ENCODE measurements at places on chromosomes 5 and 9.

DNA sequence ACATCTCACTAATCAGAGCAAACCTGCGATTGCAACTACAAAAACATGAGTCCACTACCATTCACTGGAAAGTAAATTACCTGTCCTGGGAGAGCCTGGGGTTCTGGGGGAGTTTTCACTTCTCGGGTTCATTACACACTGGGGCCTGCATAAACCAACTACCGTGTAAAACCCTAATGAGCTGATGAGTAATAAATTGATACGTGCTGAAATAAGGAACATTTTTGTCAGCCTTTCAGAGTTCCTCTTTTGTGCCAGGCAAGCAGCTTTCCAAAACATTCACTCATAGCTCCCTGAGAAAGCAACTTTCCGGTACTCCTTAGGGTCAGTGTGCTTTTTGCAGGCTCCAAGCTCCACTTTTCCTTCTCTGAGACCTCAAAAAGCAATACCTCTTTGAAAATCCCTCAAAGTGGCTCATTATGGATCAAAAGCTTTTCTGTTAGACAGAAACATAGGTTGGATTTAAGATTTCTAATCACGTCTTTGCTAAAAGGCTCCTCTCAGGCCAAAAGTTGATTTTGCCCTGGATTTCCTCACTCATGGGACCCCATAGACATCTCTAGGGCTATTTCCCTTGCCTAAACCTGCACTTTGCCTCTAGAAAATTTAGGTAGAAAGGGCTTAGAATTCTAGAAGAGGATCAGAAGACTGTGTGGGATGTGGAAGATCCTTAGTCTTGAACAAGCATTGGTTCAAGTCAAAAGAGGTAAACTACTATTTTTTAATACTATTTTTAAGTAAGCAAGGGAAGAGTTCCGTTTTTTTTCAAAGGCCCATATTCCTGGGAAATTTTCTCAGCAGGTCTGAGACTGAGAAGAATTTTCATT, 74.8 kb downstream of the ST8SIA4 start:
- DNase-seq = no peak

GRCh38 chr5:119473241-119473640, 20.9 kb downstream of the HSD17B4 start:
- no peak for DNase-seq

- DNase-seq = peak; percentile 66
These were observed 647.0 kb downstream of the EFNA5 start for GRCh38 chr5:107023732-107024131.

DNA sequence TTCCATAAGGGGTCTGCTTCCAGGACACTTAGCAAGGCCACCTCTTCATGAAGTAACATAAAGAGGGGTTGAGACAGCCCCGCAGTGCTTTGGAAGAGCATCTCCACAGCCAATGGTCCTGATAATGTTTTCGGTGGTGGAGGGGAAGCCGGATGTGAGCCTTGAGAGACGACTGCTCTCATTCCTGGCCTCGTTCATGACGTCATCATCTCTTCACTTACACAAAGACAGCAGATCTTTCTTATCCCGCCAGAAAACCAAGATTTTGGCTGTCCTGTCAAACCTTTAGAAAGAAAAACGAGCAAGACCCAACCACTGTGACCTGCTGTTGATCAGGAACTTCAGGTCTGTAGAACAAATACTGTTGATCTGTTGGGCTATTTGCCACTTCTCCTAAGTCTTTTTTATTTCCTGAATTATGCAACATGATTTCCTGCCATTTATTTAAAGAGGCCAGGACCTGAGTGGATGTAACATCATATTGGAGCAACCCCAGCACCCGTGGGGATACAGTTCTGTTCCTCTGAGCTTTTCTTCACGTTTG, 89.0 kb upstream of the IRX2 start:
- no peak for DNase-seq

DNA sequence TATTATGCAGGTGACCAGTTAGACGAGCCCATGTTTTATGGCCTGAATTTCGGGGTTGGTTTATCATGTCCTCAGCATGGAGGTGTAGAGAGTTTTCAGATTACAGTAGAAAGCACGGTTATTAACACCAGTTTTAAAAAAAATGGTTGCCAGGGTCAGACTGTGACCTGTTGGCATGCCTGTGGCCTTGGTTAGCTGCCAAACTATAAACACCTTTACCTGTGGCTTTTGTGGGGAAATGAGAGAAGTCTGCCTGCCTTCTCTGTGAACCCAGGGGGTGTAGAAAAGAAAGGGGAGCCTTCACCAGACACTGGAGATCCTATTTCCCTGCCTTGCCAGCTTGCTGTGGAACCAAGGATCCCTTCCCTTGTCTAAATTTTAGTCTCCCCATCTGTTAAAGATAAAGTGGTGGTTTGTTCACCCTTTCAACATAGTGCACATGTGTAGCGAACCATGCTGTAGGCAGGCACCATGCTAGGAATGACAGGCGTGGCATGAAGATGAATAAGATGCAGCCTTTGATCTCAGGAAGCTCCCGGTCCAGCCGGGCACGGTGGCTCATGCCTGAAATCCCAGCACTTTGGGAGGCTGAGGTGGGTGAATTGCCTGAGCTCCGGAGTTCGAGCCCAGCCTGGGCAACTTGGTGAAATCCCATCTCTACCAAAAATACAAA, 6.1 kb upstream of the PHF19 start:
- no peak for DNase-seq

DNA sequence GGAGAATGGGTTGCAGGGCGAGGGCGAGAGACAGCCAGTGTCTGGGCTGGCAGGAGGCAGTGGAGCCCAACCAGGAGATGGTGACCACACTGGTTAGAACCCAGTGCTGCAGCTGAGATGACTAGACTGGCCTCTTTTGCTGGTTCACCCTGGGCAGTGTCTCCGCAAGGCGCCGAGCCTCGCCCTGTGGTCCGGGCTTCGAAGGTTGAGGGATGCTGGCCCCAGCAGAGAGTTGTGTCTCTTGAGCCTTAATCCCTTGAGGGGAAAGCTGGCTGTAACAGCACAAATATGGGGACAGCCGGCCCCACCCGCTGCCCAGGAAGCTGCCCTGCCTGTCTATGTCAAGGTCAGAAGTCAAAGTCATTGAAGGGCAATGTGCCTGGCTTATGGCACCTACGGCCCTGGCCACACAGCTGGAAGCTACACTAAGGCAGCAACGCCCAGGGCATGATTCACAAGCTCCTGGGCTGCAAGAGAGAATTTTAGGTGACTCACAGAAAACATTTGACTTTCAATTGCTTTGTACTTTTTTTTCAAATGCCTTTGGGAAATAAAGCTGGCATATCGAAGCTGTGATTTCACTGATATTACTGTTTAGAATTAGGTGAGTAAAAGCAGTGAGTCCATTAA, 33.3 kb downstream of the NKX2-5 start:
- peak; percentile 91 for DNase-seq

- no peak for DNase-seq
These were observed 7.7 kb downstream of the MACROH2A1 start for GRCh38 chr5:135391116-135391868.

DNA sequence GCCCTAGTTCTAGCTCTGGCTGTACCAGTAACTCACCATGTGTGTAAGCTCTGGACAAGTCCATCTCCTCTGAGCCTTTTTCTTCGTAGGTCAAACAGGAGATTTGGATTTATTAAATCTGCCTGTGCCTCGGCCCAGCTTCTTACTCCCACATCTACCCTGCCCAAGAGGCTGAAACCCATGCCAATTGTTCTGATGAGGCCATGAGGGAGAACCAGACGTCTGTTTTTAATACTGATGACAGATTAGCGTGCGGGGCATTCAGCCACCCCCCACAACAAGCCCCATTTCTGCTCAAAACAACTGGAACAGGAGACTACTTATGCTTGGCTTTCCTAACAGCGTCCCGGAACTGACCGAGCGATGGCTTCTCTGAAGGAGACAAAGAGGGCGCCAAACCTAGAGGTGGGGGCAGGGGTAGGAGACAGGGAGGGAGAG, 81.2 kb upstream of the TRIM32 start:
- no peak for DNase-seq

GRCh38 chr9:121331992-121332685, 37.9 kb downstream of the STOM start:
- no peak for DNase-seq

- no peak for DNase-seq
These were observed 164.8 kb upstream of the RASA1 start for GRCh38 chr5:87102841-87103240.

- no peak for DNase-seq
These were observed 1526.0 kb downstream of the MAT2B start for GRCh38 chr5:165031371-165031770.

GRCh38 chr5:122404018-122404417, 92.0 kb downstream of the SNCAIP start:
- no peak for DNase-seq

- DNase-seq = peak; percentile 83
These were observed 10.0 kb upstream of the CACFD1 start for GRCh38 chr9:133449760-133450159.

GRCh38 chr9:111812337-111812736, 17.6 kb upstream of the SHOC1 start:
- no peak for DNase-seq

GRCh38 chr5:40547557-40547956, 132.2 kb upstream of the PTGER4 start:
- peak; percentile 26 for DNase-seq

- no peak for DNase-seq
These were observed 35.9 kb downstream of the KIF2A start for GRCh38 chr5:62341783-62342475.

DNA sequence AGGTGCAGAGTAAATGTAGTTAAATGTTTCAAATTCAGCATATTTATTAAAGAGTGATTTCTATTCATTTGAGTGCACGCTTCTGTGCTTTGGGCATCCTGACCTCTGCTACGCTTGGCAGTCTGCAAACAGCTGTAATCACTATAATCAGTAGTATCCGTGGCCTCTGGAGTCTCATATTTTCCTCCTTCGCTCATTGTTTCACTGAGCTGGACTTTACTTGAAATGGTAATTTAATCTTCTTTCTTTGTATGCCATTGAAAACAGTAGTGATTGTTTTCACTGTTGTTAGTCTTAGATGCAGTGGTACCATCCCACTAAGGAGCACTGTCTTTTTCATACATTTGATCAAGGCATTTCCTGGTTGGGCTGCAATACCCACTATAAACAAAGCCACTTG, 43.5 kb upstream of the CAVIN4 start:
- DNase-seq = no peak

GRCh38 chr5:179169836-179170235, 109.7 kb downstream of the ZNF354C start:
- DNase-seq = no peak

DNA sequence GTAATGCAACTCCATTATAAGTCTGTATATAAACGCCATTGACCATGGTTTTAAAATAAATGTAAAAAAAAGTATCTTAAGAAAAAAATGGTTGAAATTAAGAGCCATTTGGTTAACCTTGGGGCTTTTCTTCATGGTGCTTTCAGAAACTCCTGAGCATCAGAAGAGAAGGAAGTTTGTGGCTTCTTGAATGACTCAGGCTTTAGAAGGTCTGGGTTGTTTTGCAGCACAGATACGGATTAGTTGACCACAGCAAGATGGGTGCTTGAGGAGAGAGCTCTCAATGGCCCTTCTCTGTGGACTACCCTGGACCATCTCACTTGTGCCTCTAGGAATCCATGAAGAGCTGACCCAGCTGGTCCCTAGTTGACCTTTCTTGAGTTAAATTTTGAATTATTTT, 189.5 kb downstream of the TMEM38B start:
- DNase-seq = no peak

DNA sequence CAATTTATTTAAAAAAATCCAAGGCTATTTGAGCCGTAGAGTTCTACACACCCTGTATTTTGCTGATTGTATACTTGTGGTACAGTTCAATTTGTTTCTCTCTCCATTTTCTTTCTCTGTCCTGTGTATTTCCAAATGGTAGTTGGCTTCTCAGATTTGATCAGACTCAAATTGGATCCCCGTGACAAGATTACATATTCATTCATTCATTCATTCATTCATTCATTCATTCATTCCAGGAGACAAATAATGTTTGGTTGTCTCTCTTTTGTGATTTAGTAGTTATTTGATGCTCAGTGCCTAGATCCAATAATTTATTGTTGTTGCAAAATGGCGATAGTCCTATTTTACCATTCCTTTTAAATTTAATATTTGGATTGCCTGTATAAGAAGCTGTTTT, 292.8 kb upstream of the RIOK2 start:
- DNase-seq = no peak

GRCh38 chr5:10768328-10768899, 7.4 kb upstream of the DAP start:
- DNase-seq = no peak

- peak; percentile 46 for DNase-seq
These were observed 11.6 kb upstream of the TYRP1 start for GRCh38 chr9:12681620-12682019.

- no peak for DNase-seq
These were observed 129.2 kb downstream of the PDE4D start for GRCh38 chr5:59764361-59764760.

GRCh38 chr5:10261065-10261464, 11.0 kb downstream of the CCT5 start:
- DNase-seq = no peak

DNA sequence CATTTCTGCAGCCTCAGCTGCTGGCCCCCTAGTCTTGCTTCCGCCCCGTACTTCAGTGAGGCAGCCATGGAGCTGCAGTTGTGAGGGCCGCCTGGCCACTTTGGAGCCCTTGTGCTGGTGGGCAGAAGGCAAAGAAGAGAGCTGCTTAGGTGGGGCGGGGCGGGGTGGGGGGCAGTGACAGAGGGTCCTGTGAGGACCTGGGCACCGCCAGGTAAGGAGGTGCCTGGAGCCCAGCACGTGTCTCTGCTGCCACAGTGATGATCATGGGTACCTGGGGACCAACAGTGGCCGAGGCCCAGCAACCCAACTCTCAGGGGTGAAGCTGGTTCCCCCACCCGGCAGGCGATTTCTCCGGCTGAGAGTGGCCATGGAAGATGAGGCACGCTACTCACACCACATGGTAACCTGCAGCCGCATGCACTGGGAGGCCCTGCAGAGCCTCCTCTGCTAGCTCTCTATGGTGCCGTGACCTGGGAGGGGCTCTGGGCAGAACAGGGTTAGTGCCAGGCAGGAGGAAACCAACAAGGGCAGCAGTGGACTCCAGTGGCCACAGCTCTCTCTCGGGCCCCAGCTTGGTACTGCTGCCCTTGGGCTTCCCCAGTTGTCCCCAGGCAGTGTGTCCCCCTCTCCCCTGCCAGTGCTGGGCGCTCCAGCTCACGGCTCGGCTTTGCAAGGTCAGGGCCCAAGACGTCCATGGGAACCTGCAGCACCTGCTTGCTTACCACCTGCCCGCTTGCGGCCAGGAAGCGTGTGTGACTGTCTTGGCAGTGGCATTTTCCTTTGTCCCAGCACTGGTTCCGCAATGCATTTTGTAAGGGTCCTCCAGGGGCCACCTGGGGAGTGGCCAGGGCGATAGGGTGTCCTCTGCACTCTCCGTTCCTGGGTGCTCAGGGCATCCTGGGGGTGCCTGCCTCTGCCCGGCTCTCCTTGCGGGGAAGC, 24.0 kb downstream of the NDUFS6 start:
- no peak for DNase-seq

- DNase-seq = peak; percentile 93
These were observed 111.1 kb downstream of the RGS3 start for GRCh38 chr9:113574441-113575262.

Data from epithelial cell of esophagus (primary cell).